HTR-8/SVneo (cell line): ENCODE measurements at places on chromosomes 3 and 15.

- DNase-seq = no peak
Measured at GRCh38 chr15:76393614-76394013, 57.0 kb downstream of the ISL2 start.

- DNase-seq = no peak
Measured at GRCh38 chr15:40276927-40277326, 5.9 kb downstream of the ANKRD63 start.

- DNase-seq = no peak
Measured at GRCh38 chr3:142087676-142088075, 61.7 kb downstream of the TFDP2 start.

DNA sequence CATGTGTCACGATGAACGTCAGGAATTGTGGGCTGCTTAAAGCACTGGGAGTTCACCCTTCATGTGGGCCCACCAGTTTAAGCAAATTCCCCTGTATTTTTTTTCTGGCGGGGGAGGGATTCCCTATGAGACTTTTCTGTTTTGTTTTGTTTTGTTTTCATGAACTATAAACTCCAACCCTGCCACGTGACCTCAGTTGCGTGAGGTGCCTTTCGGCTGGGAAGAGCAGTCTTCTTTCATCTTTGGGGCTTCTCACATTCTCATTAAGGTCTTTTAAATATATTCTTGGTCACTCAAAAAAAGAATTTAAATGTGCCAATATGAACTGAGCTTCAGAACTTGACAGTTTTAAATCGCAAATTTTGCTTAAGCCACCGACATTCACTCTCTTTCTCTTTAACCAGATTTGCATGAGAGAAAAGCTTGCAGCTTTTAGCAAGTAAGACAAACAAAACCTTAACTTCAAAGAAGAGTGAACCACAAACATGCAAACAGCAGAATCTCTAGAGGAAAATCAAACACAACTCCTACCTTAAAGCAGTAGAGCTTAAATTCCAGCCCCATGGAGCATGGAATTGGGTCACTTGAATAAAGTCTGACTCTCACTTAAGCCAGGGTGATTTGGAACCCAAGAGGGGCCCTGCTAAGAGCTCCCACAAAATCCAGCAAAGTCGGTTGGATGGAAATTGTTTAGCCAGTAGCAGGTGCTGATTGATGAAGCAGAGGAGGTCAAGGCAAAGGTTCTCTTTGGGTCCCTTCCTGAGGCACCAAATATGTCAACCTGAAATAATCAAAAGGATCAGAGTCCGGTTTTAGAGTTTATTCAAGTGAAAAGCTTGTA is 699.8 kb upstream of the GBE1 start:
- DNase-seq = no peak

DNA sequence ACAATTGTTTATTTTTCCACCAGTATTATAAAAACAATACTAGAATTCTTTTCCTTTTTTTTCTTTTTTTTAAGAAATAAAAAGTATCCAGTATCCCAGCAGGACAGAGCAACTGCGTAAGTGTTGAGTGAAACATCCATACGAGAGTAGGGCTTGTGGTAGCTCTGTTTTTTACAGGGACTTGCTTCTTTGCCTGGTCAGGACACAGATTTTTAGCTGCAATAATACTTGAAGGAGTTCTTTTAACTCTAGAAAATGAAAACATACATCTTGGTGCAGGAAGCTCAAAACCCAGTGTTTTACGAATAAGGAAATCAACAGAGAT is 297.7 kb upstream of the NR2E3 start:
- DNase-seq = no peak

GRCh38 chr3:98545940-98546339 is 14.2 kb downstream of the GPR15 start:
- DNase-seq = no peak

DNA sequence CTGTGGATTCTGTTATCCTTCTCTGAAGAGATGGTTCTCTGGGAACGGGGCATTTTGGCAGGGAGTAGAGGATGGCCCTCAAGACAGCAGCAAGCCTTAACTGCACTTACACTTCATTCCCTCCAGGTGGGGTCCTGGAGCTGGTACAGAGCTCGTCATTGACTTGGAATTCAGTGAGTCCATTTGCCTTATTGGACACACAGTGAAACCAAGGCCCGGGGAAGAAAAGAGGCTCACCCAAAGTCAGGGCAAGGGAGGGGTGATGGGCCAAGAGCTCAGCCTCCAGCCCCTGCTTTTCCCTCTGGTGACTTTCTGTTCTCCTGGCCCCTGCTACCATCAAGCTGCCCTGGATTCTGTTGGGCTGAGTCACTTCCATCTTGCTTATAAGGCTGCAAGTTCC is 125.6 kb downstream of the ETFA start:
- peak; percentile 57 for DNase-seq

- no peak for DNase-seq
Measured at GRCh38 chr3:120192159-120192558, 92.9 kb downstream of the GPR156 start.

- DNase-seq = no peak
Measured at GRCh38 chr3:13832130-13832529, 47.7 kb downstream of the WNT7A start.

DNA sequence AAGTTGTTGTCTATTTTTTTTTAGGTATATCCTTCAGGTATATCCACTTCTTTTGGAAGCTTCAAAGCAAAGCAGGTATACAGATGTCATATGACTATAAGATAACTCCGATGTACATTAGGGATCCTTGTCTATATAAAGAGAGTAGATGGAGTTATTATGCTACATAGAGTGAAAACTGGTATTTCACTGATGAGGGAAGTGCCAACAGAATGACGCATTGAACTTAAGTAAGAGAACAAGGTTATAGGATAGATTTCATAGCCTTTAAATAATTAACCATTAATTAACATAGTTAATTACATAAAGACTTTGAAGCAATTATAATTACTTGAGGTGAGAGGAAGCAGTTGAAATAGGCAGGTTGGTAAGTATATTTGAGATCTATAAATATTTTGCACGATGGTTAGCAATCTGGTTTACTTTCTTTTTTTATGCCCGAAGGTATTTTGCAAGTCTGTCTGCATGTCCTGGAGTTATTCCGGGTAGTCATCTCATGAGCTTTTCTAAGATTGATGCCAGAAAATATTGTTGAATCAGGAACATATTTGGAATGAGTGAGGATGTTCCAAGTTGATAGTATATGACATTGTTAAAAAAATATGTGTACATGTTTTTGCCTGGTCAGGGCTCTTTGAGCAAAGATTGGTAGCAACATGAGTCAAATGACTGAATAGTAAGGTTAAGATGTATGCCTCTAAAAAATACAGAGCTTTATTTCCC is 299.5 kb upstream of the KCNMB2 start:
- no peak for DNase-seq

DNA sequence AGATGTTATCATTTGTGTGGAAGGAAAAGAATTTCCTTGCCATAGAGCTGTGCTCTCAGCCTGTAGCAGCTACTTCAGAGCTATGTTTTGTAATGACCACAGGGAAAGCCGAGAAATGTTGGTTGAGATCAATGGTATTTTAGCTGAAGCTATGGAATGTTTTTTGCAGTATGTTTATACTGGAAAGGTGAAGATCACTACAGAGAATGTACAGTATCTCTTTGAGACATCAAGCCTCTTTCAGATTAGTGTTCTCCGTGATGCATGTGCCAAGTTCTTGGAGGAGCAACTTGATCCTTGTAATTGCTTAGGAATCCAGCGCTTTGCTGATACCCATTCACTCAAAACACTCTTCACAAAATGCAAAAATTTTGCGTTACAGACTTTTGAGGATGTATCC is 15.1 kb downstream of the KLHL24 start:
- no peak for DNase-seq

DNA sequence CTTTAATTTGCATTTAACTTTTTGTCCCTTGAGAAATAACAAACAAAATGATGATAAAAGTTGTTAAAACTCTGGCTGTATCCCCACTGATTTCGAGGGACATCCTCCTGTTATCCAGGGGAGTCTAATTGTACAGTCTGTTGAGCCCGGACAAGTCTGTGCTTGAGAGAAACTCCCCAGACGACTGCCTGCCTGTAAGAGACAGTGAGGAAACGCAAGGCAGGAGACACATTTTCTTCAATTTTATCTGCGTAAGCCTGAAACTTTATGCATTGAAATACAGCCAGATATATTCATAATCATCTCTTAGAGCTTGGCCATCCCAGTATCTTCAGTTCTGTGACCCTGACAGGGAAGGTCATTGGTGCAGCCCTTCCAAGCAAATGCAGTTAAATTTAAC is 97.7 kb downstream of the ROBO2 start:
- DNase-seq = no peak

DNA sequence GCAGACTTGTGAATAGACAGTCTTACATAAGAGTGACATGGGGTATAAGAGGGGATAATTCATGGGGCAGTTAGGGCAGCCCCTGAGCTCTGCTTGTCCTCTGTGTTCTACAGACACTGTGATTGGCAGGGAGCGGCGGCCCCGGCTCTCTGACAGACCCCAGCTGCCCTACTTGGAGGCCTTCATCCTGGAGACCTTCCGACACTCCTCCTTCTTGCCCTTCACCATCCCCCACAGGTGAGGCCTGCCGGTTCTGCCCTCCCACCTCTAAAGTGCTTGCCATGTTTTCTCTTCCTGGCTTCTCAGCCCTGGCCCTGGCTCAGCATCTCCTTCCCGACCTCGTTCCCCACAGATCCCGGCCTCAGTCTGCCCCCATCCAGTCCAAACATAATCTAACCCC is 3.4 kb downstream of the CYP1A2 start:
- DNase-seq = no peak

GRCh38 chr3:100131241-100131640 is 16.9 kb upstream of the FILIP1L start:
- no peak for DNase-seq

DNA sequence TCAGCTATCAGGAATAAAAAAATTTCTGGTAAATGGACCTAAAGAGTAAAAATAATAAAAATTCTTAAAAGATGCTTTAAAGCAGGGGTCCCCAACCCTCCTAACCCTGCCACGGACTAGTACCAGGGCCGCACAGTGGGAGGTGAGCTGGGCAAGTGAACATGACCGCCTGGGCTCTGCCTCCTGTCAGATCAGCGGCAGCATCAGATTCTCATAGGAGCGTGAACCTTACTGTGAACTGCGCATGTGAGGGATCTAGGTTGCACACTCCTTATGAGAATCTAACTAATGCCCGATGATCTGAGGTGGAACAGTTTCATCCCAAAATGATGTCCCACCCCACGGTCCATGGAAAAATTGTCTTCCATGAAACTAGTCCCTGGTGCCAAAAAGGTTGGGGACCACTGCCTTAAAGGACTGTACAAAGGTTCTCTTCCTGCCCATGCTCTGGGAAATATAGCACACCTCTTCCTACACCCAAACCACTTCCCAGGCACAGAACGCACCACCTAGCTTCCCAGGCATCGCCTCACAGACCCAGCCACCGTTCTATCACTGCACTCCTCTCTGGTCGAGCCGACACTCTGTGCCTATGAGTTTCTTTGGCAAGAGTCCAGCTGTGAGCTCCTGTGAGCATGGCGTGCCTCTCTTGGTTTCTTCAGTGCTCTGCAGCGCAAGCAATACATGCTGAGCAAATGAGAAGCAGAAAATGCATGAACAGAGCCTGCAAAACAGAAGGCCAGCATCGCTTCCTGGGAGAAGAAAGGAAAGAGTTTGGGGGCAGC is 104.9 kb downstream of the OCA2 start:
- DNase-seq = no peak

GRCh38 chr3:9690451-9691450 is 12.9 kb upstream of the CPNE9 start:
- no peak for DNase-seq

GRCh38 chr3:113234028-113234427 is 22.7 kb downstream of the BOC start:
- no peak for DNase-seq

DNA sequence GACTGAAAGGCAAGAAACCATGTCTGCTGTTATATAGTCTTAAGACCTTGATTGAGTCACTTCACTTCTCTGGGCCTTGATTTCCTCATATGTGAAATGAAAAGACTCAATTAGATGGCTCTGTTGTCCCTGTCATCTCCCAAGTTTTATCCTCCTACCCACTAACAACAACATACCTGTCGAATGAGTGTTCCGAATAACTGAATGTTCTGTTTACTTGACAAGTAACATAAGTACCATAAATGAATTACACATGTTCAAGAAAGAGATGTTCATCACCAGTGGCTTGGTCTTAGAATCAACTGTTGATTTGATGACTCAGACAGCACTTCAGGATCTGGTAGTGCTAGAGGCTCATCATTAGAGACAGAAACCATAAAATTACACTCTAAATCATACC is 311.7 kb downstream of the VPS13C start:
- DNase-seq = no peak

DNA sequence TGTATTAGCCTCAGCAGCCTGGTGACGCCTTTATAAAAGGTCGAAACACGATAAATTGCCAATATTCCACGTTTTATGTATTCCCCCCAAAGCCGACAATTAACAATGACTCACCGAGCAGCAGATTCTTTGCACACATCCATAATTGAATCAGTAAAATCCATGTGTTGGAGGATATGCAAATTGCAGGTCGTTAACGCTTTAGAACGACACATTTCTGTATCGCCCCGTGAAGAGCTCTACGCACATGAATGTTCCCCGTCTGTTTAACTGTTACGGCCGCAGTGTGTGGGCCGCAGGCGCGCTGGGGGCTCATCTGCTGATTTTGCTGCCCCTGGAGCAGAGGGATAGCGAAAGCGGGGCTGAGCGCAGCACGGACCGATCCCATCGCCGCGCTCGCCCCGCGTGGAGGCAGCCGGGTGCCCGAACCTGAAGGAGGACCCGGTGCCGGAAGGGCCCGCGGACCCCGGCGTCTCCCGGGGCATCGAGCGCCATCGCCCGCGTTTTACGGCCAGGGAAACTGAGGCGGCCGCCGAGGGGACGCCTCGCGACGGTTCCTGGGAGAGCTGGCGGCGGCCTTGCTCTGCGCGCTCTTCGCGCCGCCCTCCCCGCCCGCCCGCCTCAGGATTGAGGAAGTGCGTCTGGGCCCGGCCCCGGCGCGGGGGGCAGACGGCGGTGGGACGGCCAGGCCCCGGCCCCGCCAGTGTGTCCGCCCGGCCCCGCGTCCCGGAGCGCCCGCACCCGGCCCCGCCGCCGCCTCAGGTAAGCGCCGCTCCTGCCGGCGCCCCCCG is at the start of gene LRRK1:
Gene LRRK1 (plus strand): TSS at position 668 of the 791 bp plus-strand sequence. CDS start 5,276 bp downstream, outside the sequence.
- DNase-seq = peak; percentile 50

DNA sequence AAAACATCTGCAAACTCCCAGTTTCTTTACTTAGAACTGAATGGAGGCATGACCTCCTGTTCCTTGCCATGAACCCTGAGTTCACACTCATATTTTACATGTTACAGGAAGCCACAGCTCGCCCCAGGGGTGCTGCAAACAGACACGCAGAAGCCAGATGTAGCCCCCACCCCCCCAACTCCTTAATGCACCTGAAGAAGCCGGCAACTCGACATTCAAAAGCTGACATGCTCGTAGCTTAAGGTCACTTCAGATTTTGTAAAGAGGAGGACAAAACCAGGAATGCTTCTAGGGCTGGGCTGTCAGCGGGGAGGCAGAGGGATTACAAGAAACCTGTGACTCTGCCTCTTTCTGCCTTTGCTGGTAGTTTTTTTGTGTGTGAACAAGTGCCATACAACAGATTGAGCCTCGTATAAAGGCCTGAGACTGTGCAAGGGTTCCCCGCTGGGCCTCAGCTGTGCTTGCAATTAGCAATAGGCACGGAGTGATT is 42.0 kb upstream of the FEZF2 start:
- no peak for DNase-seq
